ENCODE measurements at places on chromosomes 11 and 22. TPM values are rescaled to one million over a fixed set of nuclear protein-coding genes. Genes with fewer than 3 reads are reported as not detected.

DNA sequence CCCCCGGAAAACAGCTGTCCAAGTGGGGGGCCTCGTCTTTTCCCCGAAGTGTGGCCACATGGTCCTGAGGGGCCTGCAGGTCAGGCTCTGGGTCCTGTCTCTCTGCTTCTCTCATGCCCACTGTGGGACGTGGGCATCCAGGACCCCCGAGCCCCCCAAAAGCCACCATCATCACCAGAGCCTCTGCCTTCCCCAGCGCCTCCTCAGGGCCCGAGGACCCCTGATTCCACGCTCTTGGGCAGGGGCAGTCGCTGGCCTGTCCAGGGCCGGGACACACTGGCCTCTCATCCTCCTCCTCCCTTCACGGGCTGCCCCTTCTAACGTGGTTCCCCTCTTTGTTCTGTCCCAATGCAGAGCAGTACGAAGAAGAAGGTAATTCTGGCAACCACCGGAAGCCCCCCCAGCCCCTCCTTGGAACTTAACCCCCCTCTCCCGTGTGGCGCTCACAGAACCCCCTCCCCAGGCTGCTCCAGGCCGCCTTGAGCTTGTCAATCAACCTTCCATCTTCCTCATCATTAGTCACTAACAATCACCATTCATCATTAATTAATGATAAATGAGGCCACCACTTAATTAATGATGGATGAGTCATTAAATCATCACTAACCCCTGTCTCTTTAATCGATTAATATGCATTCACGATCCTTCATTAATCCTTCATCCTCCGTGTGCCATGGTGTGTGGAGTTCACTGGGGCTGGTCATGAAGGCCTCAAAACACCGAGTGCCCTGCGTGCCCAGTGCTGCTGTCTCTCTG, 3.9 kb downstream of the TNNT3 start:
- DNase-seq, result no peak

DNA sequence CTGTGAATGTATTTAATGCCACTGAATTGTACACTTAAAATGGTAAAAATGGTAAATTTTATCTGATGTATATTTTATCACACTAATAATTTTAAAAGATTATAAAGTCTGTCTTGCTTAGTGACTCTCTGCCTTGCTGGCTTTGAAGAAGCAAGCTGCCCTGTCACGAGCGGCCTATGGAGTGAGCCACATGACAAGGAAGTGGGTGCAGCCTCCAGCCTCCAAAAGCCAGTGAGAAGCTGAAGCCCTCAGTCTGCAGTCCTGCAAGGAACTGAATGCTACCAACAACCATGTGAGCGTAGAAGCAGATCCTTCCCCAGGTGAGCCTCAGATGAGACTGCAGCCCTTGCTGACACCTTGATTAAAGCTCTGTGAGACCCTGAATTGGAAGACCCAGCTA, 20.0 kb downstream of the C11orf24 start:
- no peak for DNase-seq

- no peak for DNase-seq
Observed at GRCh38 chr11:99865951-99866350, 821.1 kb upstream of the ARHGAP42 start.

DNA sequence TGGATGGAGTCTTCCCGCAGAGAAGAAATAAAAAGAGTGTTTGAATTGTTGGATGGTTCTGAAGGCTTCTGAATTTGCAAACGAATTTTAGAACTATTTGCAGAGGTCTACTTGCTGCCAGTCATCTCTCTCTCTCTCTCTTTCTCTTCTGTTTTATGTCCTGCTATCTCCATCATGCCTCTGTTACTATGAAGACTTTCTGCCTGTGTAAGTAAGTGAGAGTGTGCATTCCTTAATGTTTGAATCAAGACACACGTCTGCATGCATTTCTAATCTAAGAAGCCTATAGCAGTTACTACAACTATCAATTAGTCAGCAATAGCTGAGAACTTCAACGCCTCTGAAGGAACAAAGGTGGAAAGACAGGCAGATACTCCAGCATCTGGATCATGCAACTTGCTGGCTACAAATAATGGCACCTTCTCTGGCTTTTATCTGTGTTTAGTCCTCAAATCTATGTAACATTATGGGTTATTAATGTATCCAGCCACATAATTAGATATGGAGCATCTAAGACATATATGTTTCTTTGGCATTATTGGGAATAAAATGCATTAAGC, 191.5 kb upstream of the BLID start:
- no peak for DNase-seq

- peak; percentile 33 for DNase-seq
Observed at GRCh38 chr22:19056951-19057401, 65.2 kb downstream of the DGCR2 start.

- no peak for DNase-seq
Observed at GRCh38 chr11:43376065-43376464, 17.3 kb downstream of the TTC17 start.

DNA sequence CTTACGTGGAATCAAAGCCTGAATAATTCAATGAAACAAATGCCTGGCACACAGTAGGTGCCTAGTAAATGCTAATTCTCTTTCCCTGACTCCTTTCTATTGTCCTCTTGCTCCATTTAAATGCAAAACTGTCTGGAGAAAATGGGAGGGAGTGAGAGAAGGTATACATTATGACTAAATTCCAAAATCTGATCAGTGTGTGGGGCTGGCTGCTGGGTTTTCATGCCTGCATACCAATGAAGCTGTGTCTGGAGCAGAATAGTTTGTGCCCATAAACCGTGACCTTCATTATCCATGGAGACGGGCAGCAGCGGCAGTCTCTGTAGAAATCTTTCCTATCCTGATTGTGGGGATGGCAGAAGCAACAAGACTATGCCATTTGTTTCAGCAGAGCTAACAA, 223.4 kb upstream of the ZBED5 start:
- DNase-seq, result no peak

GRCh38 chr11:87460279-87460678, 422.5 kb downstream of the TMEM135 start:
- no peak for DNase-seq

DNA sequence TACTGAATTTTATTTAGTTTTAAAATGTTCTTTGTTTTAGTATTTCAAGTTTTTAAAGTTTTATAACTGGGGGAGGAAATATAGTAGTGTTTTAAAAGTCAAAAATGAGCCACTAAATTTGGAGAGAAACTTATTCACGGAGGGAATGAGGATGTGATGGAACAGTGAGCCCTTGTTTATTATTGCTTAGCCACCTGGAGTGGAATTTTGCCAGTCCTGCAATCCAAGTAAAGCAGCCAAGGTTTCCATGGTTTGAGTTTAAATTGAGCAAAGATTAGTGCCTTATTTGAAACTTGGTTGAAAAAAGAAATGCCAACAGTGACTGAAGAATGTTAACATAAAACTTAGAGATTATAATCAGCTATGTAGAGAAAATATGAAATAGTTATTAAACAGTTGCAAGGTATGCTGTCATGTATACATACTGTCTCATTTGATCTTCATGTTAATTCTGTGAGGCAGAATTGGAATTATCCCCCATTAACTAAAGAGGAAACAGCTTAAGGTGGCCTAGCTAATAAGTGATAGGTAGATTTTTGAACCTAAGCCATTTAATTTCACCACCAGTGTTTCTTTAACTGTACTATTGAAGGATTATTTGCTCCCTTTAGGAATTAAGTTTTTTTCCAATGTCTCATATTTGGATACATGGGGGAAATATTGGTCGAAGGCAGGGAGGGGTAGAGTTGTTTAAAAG, 36.4 kb downstream of the SWAP70 start:
- DNase-seq, result no peak

GRCh38 chr11:22337596-22338485, at the start of gene SLC17A6:
SLC17A6 (plus strand) TSS chr11:22338381; CDS start chr11:22338534, 153 bp downstream.
- no peak for DNase-seq

GRCh38 chr11:130677486-130678153, 229.2 kb downstream of the ADAMTS15 start:
- DNase-seq, result no peak

GRCh38 chr22:23547818-23548500, 32.1 kb downstream of the IGLL1 start:
- DNase-seq, result no peak

DNA sequence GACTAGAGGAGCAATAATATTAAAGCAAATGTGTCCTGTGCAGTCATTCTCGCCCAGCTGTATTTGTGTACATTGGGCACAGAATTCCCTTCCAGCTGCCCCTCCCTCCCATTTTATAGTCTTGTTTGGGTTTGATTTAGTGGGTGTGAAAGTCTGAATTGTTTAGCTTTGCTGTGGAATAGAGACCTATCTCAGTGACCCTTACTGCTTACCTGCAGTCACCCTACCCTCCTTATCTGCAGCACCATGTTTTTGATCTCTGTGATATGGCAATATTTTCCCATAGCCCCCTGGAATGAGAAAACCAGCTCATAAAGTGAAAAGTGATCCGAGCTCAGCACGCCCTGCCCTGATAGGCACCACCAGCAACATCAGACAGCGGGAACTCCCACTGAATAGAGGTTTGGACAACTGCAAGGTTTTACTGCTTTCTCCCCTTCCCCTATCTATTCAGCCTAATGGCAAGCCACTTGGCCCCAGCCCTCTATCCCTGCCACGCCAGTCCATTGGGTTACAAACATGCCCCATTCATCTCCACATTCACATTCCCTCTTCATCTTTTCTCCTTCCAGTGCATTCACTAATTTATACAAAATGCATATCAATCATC, 199.0 kb downstream of the ETS1 start:
- no peak for DNase-seq

GRCh38 chr11:19962801-19963175, 197.5 kb downstream of the DBX1 start:
- DNase-seq, result no peak

DNA sequence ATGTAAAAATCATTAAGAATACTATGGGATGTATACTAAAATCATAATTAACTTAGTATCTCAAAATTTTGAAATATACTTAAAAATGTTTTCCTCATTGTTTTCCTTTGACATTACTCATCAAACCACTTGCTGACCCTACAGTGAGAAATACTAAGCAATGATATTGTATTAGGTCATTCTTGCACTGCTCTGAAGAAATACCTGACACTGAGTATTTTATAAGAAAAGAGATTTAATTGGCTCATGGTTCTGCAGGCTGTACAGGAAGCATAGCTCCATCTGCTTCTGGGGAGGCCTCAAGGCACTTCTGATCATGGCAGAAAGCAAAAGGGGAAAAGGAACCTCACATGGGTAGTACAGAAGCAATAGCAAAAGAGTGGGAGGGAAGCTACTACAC, 950.9 kb upstream of the CHORDC1 start:
- DNase-seq, result no peak

- no peak for DNase-seq
Observed at GRCh38 chr11:43941257-43941994, 1.0 kb upstream of the C11orf96 start.

- DNase-seq, result no peak
Observed at GRCh38 chr22:31586137-31586920, 75.7 kb downstream of the PISD start.

GRCh38 chr22:30161051-30161469, 80.8 kb downstream of the HORMAD2 start:
- no peak for DNase-seq

The SLC37A2 gene
- total RNA-seq, result 46.5 TPM

The APOL1 gene
- total RNA-seq, result 115 TPM

The OR5D14 gene
- total RNA-seq, result not detected

The USP35 gene
- total RNA-seq, result 10.0 TPM

The APBB1 gene
- 24.9 TPM for total RNA-seq
